NCI-H82 (cell line): ENCODE measurements at places on chromosomes 11 and 22.

DNA sequence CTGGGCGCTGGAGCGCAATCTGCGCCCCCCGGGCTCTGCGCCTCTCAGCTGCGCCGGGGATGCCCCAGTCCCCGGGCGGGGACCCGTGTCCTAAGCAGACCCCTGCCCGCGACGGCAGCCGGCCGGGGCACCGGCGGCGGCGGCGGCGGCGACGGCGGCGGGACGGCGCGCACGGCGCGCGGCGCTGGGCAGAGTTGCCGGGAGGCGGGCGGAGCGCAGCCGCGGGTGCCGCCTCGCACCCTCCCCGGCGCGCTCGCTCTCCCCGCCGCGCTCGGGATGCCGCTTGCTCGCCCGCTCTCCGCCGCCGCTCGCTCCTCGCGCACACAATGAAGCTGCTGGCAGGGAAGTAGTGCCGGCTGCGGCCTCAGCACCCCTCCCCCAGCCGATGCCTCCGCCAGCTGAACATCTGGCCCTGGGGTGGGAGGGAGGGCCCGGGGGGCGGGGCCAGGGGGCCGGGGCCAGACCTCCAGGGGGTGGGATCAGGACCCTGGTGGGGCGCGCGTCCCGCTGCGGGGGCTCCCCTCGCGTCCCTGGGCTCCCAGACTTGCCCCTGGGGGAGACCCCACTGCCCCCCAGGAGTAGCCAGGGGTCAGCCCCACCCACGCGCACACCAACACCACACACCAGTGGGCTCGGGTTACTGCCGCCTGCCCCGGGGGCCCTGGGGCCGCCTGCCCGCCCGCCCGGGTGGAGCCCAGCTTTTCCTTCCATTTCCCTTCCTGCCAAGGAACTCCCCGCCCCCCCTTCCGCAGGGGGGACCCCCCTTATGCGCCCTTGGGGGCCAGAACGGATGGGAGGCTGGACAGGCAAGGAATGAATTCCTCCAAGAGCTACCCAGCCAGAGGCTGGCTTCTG lies at the start of gene RCOR2:
Gene RCOR2, minus strand, starts transcription at position 328 of the 855 bp plus-strand sequence. CDS start 708 bp downstream, outside the sequence.
- peak; percentile 89 for DNase-seq

GRCh38 chr11:31958076-31958735 lies 132.7 kb upstream of the RCN1 start:
- peak; percentile 77 for DNase-seq

DNA sequence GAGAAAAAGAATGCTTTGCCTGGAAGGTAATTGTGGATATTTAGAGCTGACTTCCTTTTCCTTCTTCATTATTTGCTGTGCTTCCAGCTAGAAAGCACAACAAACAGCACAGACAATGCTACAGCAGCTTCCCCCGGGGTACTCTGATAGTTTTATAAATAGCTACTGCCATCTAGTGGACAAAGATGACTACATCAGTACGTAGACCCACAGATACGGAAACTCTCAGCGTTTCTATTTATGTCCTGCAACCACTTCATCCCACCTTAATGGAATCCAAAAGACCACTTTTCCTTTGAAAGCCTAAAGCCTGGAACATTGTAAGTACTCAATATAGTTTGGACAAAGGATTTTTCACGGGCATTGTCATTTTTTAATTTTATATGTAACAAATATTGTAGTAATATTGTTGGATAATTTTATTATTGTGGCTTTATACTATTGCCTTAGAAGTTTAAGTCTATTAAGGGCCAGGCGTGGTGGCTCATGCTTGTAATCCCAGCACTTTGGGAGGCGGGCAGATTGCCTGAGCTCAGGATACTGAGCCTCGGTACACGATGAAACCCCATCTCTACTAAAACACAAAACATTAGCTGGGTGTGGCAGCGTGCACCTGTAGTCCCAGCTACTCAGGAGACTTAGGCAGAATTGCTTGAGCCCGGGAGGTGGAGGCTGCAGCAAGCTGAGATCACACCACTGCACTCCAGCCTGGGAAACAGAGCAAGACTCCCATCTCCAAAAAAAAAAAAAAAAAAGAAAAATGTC lies 7.5 kb downstream of the HSPA8 start:
- DNase-seq: peak; percentile 88

- peak; percentile 80 for DNase-seq
Measured at GRCh38 chr22:28594797-28595462, 84.7 kb downstream of the TTC28 start.

- no peak for DNase-seq
Measured at GRCh38 chr11:45676522-45677095, 11.2 kb upstream of the CHST1 start.

DNA sequence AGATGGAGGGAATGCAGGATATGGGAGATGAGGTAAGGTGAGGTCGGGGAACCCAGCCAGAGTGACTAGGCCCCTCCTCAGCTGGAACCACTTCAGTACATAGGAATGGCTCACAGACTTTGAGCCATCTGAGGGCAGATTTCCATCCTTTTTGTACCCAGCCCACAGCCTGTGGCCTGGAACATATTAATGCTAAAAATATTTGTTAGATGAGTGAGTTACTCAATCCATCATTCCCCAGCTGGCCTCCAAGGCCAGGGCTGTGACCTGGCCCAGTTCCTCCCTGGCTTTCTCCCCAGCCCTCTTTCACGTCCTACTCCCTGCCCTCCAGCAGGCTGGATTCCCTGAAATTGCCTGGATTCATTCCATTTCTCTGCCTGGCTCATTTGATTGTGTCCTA lies 57.2 kb upstream of the PRDM11 start:
- DNase-seq: no peak

DNA sequence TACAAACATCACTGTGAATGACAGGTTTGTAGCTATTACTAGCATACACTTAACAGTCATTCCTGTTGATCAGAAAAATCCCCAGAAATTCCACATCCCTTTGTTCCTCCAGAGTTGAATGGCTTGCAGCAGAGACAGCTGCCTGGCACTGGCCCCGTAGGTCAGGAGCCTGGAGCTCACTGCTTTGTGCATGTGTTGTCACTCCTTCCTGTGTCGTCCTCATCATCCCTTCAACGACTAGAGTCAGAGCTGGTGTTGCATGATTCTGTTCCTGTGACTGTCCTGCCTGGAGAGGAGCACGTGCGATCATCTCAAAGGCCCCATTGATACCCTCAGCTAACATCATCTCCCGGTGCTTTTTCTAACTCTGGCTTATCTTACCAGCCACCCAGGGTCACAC lies 58.3 kb downstream of the LDLRAD3 start:
- no peak for DNase-seq

DNA sequence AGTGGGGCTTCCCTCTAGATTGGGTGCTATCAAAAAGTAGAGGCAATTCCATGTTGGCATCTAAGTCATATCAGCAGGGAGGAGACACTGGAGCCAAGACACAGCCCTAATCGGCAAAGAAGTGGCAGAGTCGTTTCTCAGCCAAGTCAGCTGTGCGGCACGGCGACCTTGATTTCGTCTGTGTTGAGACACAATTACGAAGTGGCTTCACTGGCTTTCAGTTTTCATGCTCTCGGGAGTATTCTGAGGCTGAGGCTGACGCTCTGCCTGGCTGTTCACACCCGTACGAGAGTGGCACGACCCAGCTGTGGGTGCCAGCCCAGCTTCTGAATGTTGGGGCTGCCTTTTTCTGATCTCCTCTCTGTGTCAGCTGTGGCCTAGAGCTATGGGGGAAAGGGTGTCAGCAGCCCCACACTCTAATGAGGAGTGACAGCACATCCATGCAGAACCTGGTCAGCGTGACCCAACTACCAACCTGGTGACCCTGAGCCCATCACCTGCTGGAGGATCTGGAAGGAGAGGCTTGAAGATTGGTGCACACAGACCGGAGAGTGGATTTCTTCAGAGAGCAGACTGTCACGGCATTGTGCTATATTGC lies 105.7 kb upstream of the TMEM45B start:
- DNase-seq: no peak

DNA sequence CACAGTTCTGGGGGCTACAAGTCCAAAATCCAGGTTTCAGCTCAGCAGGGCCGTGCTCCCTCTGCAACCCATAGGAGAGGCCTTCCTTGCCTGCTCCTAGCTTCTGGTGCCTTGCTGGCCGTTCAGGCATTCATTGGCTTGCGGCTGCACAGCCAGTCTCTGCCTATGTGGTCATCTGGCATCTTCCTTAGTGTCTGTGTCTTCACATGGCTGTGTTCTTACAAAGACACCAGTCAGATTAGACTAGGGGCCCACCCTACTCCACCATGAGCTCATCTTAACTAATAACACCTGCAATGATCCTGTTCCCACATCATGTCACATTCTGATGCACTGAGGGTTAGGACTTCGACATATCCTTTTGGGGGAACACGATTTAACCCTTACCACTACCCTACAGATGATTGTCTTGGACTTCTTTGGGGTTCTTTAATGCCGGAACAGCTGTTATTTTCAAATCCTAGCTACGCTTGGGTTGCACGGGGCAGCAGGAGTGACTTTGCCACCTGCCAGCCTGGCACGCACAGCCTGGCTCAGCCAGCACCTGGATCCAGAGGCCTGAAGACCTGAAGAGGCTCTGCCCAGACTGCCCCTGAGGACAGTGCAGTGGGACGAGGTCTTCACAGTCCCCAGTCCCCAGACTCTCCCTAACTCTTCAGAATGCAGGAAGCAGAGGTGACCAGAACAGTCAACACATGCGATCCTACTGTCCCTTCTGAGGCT lies 7.7 kb upstream of the NEAT1 start:
- DNase-seq: no peak

DNA sequence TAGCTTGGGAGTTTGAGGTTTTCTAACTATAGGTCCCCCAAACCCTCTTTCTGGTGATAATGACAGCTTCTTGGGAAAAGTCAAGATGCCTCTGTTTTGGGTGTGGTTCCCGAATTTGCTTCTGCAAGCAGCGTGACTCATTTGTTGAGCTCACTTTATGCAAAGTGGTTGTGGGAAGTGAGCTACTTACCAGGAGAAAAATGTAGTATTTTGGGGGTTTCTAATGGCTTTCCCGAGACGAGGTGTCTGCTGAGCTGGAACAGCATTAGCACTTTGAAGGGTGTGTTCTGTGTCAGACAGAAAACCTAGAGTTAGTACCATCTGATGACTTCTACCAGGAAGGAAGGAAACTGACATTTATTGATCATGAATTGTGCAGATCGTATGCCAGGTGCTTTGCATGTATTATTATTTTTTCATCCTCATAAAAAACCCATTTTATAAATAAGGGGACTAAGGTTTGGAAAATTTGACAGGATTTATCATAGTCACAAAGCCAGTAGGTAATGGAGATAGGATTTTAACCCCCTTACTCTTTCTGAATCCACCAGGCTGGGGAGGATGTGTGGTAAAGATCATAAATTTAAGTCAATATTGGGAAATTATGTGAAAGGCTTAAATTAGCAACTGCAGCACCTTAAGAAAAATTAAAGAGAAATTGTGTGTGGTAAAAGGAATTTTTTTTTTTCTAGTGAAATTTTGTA lies 108.8 kb upstream of the CD44 start:
- no peak for DNase-seq

- no peak for DNase-seq
Measured at GRCh38 chr22:20464096-20464614, 26.5 kb upstream of the SCARF2 start.

GRCh38 chr11:126683766-126684728 lies 316.5 kb downstream of the KIRREL3 start:
- no peak for DNase-seq

DNA sequence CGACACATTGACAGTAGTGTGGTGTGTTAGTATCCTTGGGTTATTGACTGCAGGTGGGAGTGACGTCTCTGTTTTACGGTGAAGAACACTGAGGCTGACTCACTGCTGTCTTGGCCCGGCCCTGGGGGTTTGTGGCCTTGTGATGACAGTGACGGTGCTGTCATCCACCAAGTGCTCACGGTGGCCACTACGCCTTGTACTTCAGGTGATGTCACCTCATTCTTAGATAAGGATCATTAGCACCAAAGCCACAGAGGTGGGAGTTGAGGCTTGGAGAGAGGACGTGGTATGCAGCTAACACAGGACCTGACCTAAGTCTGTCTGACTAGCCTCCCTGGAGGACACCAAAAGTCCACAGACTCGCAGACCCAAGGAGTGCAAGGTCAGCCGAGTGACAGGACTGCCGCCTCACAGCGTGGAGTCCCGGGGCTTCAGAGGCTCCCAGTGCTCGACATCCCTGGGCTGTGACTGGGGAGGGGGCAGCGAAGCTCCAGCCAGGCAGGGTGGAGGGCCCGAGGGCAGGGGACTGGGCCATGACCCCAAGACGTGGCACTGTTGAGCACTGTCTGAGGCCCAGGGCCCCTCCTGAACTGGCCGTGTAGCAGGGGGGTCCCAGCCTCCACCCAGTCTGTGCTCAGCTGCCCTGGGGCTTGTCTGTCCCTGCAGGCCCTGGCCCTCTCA lies 56.5 kb downstream of the NAT10 start:
- DNase-seq: no peak

DNA sequence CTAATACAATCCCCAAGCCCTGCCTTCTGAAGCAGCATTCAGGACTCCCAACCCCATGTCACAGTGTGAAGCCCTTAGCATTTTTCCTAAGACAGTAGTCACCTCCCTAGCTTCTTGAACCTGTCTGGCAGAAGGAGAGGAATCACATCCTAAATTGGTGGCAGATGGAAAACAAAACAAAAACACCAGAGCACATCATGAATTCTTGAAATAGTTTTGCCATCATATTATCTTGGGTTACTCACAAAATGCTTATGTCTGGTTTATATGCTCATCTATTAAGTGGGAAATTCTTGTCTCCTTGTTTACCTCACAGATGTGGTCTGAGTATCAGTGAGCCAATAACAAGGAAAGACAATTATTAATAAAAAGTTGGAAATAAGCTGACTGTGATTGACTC lies 15.3 kb downstream of the OR51M1 start:
- DNase-seq: no peak

GRCh38 chr11:37322333-37323194 lies 724.5 kb upstream of the RAG2 start:
- no peak for DNase-seq

GRCh38 chr11:65538915-65539743 lies 14.2 kb downstream of the SCYL1 start:
- no peak for DNase-seq

DNA sequence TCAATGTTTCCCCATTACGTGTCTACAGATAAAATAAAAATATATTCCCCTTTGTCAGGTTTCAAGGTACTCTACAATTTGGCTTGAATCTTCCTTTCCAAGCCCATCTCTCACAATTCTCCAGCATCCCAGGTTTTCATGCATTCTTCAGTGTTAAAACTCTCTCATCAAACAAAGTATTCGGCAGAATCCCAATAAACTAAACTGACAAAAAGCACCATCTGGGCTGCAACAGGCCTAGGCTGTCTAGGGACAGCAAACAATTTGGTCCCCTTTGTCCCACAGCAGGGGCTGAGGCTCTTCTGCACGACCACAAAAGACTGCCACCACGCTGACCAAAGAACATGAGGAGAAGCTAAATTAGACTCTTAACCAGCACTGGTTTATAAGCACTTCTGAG lies 159.4 kb downstream of the CADM1 start:
- no peak for DNase-seq

- DNase-seq: no peak
Measured at GRCh38 chr22:36831717-36832116, 14.9 kb upstream of the PVALB start.

GRCh38 chr11:107969219-107969618 lies 39.5 kb upstream of the CUL5 start:
- peak; percentile 17 for DNase-seq

GRCh38 chr11:60251485-60252212 lies 8.7 kb upstream of the MS4A4E start:
- DNase-seq: peak; percentile 38
